ENCODE measurements at places on chromosomes 2 and 18. TPM values are rescaled to one million over a fixed set of nuclear protein-coding genes. Genes with fewer than 3 reads are reported as not detected.
A peak's percentile ranks its signal among the peaks of the same experiment; 100 is the strongest.

- peak; percentile 12 for DNase-seq
These were observed 130.4 kb downstream of the COL4A4 start for GRCh38 chr2:227033471-227034148.

DNA sequence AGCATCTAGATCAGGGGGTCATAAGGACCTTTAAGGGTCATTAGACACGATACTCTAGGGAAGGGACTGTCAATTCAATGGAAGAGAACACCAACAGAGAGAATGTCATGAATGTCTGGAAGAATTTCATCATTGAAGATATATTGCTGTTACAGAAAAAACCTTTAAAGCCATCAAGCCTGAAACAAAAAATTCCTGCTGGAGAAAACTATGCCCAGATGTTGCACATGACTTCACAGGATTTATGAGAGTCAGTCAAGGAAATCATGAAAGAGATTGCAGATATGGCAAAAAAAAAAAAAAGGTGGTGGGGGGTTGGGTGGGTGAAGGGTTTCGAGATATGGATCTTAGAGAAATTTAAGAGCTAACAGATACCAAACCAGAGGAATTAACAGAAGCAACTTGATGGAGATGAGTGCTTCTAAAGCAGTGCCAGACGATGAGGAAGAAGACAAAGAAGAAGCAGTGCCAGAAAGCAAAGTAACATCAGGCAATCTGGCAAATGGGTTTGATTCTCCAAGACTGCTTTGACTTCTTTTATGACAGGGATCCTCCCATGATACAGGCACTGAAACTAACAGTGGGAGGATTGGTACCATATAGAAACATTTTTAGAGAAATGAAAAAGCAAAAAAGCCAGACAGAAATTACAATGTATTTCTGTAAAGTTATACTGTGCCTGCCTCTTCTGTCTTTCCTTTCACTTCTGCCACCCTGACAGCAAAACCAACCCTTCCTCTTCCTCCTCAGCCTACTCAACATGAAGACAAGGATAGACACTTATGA lies 28.5 kb downstream of the MAP4K3 start:
- DNase-seq, result no peak

GRCh38 chr2:42073739-42074503 lies 26.1 kb downstream of the PKDCC start:
- DNase-seq, result no peak

GRCh38 chr2:74074487-74074886 lies 73.2 kb downstream of the BOLA3 start:
- no peak for DNase-seq

- no peak for DNase-seq
These were observed 175.6 kb downstream of the SEPTIN10 start for GRCh38 chr2:109438146-109438545.

DNA sequence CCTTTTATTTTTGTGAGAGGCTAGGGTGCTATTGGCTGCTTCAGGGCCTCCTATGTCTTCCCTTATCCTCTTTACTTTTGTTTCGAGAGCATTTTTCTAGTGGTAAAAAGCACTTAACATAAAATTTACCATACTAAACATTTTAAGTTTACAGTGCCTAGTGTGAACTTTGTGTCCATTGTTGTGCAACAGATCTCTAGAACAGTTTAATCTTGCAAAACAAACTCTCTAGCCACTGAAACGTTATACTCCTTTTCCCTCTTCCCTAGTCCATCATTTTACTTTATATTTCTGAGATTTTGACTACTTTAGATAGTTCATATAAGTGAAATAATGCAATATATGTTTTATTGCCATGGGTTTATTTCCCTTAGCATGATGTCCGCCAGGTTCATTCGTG lies 580.6 kb downstream of the THSD7B start:
- DNase-seq, result no peak

GRCh38 chr2:207528980-207529329 lies 807 bp upstream of the CREB1 start:
- DNase-seq, result no peak

DNA sequence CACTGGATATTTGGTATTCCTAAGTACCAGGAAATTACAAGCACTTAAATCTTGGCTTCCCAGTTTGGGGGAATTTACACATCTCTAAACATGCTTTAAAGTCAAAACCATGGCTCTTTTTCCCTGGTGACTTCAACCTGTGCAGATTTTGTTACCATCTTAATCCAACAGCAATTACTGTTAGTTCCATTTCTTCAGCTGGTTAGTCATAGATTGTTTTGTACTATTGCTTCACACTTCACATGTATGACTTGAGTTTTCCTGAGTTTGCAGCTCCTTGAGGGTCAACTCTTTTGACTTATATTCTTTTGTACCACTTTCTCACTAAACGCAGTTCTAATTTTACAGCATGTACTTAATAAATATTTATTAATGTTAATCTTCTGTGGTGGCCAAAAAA lies 203.4 kb upstream of the RND3 start:
- DNase-seq, result no peak

DNA sequence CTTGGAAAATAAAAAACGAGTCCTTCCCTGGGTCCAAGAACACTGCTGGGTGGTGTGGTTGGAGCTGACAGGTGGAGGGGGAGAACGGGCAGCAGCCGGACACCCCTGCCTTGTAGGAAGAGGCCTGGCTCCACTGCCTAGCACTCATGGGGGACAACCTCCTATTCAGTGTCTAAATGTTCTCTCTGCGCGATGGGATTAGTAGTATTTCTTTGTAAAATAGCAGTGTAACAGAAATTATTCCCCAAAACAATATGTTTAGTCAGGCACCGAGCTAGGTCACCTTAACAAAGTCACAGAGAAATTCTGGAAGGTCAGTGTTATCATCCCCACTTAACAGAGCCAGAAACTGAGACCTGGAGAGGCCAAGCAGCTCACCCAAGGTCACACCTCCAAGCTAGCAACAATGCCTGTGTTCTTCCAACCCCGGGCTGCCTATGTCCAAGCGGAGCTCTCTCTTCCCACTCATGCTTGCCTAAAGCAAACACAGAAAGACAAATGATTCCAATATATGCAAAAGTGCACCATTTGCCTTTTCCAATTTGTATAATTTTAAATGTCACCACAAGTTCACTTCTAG lies 68.0 kb downstream of the STEAP3 start:
- DNase-seq, result no peak

DNA sequence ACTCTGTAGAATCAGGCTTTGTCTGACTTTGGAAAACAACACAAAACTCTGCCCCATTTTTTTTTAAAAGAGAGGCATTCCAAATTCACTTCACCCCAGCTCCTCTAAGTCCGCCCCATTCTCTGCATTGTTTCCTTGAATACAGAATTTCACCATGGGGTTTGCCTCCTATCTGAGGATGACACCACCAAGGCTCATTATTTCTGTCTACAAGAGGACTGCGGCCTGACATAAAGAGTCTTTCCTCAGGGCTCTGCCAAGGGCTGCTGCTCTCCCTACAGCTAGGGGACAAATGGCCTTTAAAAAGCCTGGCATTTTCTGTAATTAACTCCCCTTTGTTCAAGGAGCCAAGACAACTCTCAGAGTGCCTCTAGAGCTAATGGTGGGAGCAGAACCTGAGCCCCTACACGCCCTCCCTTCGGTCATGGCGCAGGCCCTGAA lies 4.6 kb downstream of the CHST10 start:
- no peak for DNase-seq

DNA sequence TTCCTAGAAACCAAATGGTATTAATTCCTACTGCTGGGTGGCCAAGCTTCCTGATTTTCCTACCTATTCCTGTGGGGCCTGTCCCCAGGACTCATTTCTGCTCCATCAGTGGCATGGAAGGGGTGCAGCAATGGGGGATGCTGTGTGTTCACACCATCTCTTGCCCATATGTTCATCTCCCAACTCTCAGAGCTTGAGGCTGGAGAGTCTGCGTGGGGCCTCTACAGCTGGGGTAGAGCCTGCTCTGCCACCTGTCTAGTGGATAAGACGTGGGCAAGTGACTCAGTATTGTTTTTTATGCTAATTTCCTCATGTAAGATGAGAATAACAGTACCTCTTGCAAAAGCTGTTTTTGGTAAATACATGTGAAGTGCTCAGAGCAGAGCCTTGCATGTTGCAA lies 149.8 kb downstream of the ACTR3 start:
- DNase-seq, result no peak

GRCh38 chr2:48638261-48638660 lies 20.6 kb downstream of the GTF2A1L start:
- no peak for DNase-seq

- no peak for DNase-seq
These were observed 18.7 kb downstream of the SATB2 start for GRCh38 chr2:199439066-199439465.

- DNase-seq, result peak; percentile 76
These were observed 193.0 kb upstream of the NETO1 start for GRCh38 chr18:73060666-73061288.

RAB27B gene
- 0.91 TPM for total RNA-seq

- DNase-seq, result no peak
These were observed 11.0 kb downstream of the SLC19A3 start for GRCh38 chr2:227706859-227707258.

- peak; percentile 29 for DNase-seq
These were observed 37.6 kb upstream of the SLC4A10 start for GRCh38 chr2:161586517-161587167.

DNA sequence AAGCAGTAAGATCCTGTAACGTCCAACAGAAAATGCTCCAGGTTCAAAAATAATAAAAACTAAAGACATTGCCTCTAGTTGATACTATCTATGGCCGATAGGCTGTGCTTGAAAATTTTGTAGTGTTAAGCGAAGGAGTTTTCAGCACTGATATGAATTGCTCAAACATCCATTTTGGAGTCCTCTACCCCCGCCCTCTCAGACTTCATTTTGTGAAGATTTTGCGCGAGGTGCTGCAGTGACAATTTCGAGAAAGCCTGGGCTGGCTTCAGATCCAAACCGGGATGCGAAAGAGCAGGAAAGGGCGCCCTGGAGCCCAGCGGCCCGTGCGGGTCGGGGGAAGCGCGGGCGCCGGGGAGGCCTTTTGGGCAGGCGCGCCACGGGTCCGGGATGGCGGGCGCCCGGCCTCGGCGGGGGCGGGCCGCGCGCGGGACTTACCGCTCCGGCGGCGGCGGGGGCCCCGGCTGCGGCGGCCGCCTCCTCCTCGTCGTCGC lies 1.8 kb downstream of the SP3 start:
- DNase-seq, result peak; percentile 68

DNA sequence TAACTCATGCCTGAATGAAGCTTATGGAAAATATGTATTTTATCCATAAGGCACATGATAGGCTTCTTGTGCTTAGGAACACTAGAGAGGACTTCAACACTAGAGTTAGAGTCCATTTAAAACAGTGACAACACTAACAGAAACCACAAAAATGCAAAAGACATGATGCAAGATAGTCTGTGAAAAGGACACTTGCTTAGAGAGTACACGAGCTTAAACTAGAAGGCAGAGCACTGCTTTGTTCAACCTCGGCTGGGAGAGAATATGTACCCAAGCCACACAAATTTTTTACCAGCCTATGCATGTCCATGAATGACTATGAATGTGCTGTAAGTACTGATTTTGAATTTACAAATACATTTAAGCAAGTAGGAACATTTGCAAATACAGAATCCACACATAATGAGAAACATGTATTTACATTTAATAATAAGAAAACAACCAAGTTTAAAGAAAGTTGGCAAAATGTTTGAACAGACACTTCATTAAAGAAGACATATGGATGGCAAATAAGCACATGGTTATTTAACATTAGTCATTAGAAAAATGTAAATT lies 130.6 kb downstream of the SPOPL start:
- peak; percentile 42 for DNase-seq

DNA sequence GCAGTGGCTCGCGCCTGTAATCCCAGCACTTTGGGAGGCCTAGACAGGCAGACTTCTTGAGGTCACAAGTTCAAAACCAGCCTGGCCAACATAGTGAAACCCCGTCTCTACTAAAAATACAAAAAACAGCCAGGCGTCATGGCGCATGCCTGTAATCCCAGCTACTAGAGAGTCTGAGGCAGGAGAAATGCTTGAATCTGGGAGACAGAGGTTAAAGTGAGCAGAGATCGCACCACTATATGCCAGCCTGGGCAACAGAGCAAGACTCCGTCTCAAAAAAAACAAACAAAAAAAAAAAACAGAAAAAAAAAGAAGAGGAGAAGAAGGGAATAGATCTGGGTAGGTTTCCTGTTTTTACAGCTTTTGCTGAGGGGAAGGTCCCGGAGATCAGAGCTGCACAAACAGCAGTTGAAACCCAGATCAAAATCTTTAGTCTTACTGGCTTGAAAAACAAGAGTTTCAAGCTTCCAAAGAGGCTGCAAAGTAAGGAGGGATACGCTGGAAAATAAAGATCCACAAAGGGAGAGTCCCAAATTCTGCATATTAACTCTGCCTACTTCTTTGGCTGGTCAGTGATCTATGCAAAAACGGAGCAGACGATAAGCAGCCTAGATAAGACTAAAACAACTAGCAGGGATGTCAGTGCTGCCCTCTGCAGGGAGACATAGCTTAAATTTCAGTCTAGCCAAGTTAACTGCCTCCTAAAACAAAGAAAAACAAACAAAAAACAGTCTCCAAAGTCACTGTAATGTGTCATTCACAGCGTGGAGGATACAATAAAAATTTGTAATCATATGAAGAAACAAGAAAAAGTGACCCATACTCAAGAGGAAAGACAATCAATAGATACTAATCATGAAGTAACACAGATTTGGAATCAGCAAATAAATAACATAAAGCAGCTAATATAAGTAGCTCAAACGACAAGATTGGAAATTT lies 74.1 kb downstream of the TLK1 start:
- DNase-seq, result peak; percentile 39

- DNase-seq, result peak; percentile 45
These were observed 431 bp downstream of the FAM98A start for GRCh38 chr2:33598561-33599174.

- no peak for DNase-seq
These were observed 50.4 kb upstream of the XPO1 start for GRCh38 chr2:61588566-61588965.

GRCh38 chr2:238136820-238137537 lies 1.5 kb upstream of the KLHL30 start:
- DNase-seq, result no peak

DNA sequence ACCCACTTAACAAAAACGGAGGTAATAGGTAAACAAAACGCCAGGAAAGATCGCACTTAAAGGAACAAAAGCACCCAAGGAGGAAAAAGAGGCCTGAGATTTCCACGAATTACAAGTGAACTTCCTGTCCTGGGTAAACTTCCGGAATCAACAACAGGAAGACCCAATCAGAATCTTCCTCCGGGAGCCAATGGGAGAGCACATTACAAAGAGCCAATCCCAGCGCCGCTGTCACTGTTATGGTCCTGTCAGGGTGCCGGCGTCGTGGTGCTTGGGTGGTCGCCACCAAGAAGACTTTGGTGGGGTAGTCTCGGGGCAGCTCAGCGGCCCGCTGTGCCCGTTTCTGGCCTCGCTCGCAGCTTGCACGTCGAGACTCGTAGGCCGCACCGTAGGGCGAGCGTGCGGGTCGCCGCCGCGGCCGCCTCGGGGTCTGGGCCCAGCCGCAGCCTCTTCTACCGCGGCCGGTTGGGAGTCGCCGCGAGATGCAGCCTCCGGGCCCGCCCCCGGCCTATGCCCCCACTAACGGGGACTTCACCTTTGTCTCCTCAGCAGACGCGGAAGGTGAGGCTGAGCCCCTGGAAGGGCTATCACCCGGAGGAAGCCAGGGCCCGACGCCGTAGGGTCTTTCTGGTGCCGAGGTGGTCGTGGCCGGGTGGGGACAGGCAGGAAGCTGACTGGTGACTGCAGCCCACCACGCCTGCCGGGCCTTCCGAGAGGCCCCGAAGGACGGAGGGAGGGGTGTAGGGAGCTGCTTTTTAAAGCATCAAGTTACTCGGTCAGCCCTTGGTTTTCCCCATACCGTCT lies at the start of gene YIPF4:
Gene YIPF4 (plus strand): TSS at position 231 of the 804 bp plus-strand sequence. CDS start 252 bp downstream, at position 483.
- peak; percentile 85 for DNase-seq

FER1L5 gene
- total RNA-seq, result 0.19 TPM

GRCh38 chr2:71926876-71927756 lies 220.5 kb downstream of the CYP26B1 start:
- DNase-seq, result no peak

Data from astrocyte (in vitro differentiated cells and primary cell).